ENCODE measurements at places on chromosomes 6 and 20.

- DNase-seq: no peak
Measured at GRCh38 chr20:25692499-25692898, 4.2 kb downstream of the ZNF337 start.

GRCh38 chr6:92125681-92126080 lies 1293.7 kb downstream of the EPHA7 start:
- no peak for DNase-seq

DNA sequence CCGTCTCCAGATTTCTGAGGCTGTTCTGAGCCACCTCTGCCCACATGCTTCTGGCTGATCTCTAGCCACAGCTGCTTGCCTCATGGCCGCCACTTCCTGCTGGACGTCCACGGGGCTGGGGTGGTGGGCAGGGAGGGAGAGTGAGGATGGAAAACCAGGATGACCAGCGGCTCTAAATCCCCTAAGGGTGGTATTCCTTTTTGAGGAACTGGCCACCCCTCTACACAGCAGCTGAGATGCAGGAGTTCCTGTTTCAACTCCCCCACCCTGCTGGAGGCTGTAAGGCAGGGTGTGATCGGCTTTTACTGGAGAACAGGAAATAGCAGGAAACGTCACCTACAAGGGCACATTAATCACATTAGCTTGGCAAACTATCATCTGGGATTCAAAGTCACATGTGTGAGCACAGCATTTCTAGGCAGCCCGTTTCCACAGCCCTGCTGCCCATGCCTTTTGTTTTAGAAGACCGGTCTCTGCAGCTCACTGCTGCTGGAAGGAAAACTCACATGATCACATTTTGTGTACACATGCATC lies 181.6 kb upstream of the ECI2 start:
- DNase-seq: no peak

DNA sequence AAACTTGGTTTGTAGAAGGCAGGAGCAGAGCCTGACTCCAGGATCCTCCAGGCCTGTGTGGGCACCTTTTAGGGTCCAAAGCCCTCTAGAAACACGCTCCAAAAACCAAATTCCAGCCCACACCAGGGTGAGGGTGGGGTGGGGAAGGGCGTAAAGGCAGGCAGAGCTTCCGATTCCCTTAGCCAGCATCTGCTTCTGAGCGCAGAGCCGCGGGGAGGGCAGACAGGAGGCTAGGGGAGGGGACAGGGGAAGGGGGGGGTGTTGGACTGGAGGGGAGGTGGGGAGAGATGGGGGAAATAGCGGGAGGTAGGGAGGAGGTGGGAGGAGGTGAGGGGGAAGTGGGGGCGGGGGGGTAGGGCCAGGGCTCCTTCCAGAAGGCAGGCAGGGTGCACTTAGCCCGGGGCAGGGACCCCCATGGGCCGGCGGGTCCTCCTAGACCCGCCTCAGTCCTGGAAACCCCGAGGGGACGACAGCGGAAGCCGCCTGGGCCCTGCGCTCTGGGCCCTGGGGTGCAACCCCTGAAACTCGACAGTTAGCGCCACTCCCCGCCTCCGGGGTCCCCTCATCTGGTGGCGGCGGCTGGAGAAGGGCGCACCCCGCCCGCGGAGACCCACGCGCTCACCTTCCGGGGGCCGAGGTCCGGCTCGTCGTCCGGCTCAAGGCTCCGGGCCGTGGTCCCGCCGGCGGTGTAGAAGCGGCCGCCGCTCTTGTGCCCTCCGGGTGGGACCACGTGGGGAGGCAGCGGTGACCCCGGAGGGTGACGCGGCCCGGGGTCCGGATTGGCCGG lies 22.0 kb upstream of the FRMD1 start:
- DNase-seq: no peak

DNA sequence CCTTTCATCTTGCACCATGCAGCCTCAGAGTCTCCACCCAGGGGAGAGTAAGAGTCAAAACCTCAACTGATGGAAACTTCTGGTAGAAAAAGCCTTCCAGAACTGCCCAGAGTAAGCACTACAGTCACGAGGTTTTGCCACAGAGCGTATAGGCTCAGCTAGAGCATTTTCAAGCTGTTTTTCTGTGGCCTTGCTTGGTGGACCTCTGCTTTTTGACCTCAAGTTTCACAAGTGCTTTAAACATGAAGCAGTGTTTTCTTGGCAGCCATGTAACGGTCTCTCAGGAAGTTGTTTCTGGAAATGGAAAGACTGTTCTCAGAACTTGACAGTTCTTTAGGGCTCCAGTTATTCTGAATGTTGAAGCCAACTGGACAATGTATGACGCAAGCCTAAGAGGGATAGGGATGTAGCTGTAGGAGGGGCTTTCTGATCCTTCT lies 146.5 kb downstream of the ZDHHC14 start:
- no peak for DNase-seq

GRCh38 chr20:33099843-33100538 lies 20.5 kb downstream of the BPIFB4 start:
- no peak for DNase-seq

All from cortex of kidney (tissue), 1 donor.